ENCODE measurements at places on chromosomes 4 and X.
A peak's percentile ranks its signal among the peaks of the same experiment; 100 is the strongest.

DNA sequence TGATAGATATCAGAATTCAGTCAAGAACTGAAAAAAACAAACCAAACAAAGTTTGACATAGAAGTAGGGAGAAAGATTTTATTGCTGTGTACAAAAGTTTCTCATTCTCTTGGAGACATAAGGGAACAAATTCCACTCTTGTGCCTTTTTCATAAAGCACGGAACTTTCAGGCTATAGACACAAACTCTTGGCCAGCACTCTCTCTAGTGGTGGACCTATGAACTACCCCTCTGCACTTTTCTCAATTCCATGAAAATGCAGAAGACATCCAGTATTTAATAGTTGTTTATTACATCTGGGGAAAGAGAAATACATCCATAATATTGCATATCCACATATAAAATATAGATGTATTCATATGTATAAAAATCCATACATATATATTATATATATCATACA lies 291.6 kb upstream of the HS3ST1 start:
- peak; percentile 29 for DNase-seq

- no peak for DNase-seq
Observed at GRCh38 chr4:37978248-37978924, 18.2 kb downstream of the PTTG2 start.

GRCh38 chr4:126271292-126271691 lies 956.5 kb downstream of the FAT4 start:
- no peak for DNase-seq

DNA sequence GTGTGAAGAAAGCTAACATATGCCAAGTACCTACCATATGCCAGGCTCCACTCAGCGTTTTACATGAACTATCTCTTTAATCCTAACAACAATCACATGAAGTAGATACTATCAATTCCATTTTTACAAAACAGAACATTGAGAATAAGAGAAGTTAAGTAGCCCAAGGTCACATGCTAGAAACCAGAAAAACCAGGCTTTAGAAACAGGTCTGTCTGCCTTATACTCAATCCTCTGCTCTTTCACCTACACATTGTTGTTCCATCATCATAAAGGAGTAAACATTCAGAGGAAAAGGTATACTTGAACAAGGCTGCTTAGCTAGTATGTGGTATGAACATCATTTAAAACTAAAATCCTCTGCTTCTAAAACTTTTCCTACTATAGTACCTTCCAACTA lies 42.1 kb downstream of the WDFY3 start:
- no peak for DNase-seq

DNA sequence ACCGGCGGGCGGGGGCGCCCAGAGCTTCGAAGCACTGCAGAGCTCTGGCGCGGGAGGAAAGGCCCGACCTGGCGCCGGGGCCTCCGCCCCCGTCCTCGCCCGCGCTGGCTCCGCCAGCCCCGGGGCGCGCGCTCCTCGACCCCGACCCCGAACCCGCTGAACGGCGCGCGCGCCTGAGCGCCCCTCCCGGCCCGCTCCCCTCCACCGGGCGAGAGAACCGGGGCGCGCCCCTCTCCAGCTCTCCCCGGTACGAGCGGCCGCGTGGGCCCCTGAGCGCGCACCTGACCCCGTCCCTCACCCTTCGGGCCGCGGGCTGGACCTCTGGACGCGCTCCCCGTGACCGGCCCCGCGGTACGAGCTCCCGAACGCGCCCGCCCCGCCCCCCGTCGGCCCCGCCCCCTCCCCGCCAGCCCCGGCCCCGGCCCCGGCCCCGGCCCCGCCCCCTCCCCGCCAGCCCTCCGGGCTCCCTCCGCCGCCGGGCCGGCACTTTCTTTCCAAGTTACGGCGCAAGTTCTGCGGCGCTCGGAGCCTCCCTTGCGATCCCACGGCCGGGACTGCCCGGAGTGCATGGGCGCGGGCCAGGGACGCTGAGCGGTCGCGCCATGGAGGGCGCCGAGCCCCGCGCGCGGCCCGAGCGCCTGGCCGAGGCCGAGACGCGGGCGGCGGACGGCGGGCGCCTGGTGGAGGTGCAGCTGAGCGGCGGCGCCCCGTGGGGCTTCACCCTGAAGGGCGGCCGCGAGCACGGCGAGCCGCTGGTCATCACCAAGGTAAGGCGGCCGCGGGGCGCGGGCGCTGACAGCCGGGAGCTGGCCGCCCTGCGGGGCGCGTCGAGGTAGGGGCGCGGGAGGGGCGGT lies at the start of gene SHROOM2:
SHROOM2 (plus strand) TSS at position 486 of the 854 bp plus-strand sequence; CDS start at position 603, 117 bp downstream.
- peak; percentile 26 for DNase-seq

GRCh38 chrX:68252664-68253063 lies 180.6 kb downstream of the OPHN1 start:
- no peak for DNase-seq

- no peak for DNase-seq
Observed at GRCh38 chrX:18294893-18295292, 59.6 kb downstream of the SCML2 start.

- no peak for DNase-seq
Observed at GRCh38 chr4:41408859-41409593, 128.9 kb upstream of the LIMCH1 start.

DNA sequence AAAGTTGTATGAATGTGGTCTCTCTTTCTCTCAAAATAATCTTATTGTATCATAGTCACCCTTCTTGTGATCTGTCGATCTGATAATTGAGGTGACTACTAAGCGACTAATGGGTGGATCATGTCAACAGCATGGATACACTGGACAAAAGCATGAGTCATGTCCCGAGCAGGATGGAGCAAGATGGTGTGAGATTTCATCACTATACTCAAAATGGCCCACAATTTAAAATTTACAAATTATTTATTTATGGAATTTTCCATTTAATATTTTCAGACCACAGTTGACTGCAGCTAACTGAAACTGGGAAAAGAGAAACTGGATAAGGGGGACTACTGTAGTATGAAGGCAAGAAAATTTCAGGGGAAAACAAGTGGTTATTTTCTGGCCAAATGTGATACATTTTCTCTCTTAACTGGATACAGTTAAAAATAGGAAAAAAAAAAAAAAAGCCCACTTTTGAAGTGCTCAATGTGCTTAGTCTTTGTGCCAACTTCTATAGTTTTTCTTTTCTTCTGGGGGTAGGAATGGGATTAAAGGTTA lies 25.3 kb downstream of the FAM241A start:
- no peak for DNase-seq

GRCh38 chr4:122393276-122393675 lies 14.5 kb downstream of the ADAD1 start:
- no peak for DNase-seq

DNA sequence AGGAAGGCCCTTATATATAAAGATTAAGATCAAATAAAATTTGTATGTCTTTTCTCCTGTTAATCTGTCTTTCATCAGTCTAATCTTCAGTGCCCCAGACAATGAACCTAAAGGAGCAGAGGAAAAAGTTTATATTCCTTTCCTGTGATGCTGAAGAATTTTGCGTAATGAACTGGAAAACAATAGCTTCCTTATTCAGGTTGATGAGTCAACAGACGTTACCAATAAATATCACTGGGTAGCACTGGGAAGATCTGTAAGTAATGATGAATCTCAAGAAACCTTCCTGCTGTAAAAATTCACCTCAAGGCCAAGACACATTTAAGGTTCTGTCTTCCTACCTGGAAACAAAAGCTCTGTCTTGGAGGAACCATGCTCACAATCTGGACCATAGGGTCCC lies 25.5 kb downstream of the CDKN2AIP start:
- DNase-seq = no peak

- no peak for DNase-seq
Observed at GRCh38 chrX:140711894-140712293, 2.3 kb downstream of the LINC00632 start.

GRCh38 chr4:15976456-15977447 lies 13.8 kb upstream of the FGFBP2 start:
- DNase-seq = no peak
